ENCODE measurements at places on chromosomes 3 and 15.

DNA sequence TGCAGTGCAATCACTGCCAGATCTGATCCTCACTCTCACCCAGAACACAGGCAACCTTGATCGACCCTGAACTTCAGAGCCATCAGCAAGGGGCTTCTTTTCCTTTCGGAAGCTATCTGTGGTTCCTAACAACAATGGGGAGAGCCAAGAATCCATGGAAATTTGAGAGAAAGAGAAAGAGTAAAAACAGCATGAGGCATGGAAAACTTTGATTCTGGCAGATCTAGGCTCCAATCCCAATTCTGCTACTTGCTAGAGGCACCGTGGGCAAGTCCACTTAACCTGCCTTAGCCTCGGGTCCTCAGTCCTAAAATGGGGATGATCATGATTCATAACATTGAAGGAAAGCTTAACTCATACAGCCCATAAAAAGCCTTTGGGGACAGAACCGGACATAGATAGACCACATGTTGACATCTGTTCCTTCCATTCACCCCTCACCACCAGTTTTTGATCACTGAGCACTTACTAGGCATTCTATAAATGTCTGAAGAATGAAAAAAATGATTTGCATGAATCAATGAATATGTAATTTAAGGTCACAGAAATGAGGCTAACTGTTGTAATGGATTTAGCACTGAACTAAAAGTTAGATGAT is 605.7 kb upstream of the CFAP20DC start:
- DNase-seq = no peak

- no peak for DNase-seq
These were observed 11.4 kb downstream of the PLSCR5 start for GRCh38 chr3:146593776-146594175.

GRCh38 chr15:67189326-67190051 is 65.0 kb downstream of the AAGAB start:
- no peak for DNase-seq

DNA sequence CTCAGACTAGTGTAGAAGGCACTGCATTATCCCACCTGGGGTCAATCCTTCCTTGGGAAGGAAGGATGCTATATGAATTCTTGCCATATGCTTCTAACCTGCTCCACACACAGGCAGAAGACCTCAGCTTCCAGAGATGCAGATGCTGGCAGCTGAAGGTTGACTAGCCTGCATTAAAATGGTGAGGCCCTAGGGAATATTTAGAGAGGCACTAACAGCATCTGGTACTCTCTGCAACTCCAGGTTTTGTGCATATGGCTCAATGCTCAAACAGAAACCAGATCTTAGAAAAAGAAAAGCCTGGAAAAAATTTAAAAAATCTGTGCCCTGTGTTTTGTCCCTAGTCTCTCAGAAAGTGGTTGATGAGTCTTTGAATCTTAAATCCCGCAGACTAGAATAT is 56.0 kb upstream of the MYRIP start:
- DNase-seq = no peak

GRCh38 chr3:48112813-48113212 is 75.4 kb downstream of the CDC25A start:
- DNase-seq = no peak

DNA sequence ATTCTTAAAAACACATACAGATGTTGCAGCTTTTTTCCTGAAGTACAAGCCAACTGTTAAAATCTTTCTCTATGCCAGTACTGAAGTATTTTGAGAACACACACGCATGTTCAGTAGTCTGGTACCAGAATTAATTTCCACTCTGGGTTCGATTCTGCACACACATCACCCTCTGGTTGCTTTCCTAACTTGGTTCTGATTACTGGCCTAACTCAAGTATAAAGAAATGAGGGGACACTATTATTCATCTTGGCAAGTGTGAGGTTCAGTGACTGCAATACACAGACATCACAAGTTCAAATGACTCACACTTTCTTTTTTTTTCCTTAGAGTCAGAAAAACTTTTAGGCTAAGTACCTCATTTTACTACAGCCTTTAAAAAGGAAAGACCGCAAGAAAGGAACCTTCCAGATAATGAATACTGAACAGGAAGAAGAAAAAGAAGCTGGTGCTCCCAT is 37.4 kb upstream of the LDHAL6B start:
- no peak for DNase-seq

DNA sequence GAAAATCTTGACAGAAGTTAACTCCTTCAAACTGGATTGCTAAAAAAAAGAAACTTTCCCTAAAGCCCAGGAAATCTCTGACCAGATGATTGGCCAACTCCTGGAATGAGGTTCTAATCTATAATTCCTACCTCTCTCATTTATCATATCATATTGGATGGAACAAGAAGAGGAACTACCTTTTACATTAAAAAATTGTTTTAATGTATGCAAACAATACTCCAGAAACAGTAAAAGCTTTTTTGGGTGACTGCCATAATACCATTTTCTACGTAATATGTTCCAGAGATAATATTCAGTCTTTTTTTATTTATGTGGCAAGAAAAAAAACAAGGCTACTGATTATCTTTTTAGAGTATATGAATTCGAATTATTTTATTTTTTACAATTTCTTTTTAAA is 204.4 kb downstream of the TUSC7 start:
- no peak for DNase-seq

- DNase-seq = no peak
These were observed 46.1 kb downstream of the ZFAND6 start for GRCh38 chr15:80105595-80105994.

DNA sequence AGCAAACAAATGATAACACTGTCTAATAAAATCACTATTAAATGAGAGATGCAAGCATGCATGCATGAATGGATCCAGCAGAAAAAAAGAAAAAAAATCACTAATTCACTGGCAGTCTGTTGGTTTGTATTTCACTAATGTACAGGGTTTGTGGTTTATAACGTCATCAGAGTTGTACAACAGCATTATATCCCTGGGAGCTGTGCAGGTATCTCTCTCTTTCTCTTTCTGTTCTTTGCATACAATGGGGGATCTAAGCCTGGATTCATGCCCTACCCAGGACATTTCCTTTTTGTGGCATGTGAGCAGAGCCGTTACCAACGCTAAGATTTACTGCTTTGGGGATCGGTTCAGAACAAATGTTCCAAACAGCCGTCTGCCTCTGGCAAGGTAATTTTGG is 229.5 kb downstream of the SOX2 start:
- no peak for DNase-seq

DNA sequence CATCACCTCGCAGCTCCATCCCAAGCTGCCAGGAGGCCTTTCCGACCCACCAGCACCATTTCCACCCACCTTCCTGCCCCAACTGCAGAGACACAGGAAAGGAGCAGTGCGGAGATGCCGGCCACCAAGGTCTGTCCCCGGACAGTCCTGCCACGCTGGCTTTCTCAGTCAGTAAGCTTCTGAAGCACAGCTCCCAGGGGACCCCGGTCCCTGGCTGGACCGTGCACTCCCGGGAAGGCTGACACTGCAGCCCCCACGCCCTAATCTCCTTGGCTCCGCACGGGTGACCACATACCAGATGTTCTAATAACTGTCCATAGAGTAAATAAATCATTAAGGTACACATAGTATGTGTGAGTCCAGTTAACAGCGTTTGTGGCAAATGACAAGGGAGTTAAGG is 73.5 kb downstream of the VGLL4 start:
- no peak for DNase-seq

- DNase-seq = no peak
These were observed 332.3 kb downstream of the THSD4 start for GRCh38 chr15:71447328-71448250.

- DNase-seq = no peak
These were observed 28.4 kb downstream of the SH3GL3 start for GRCh38 chr15:83475551-83475950.

- DNase-seq = no peak
These were observed 6.6 kb upstream of the CPN2 start for GRCh38 chr3:194357681-194358080.

GRCh38 chr3:7953449-7954014 is 548.1 kb upstream of the LMCD1 start:
- DNase-seq = no peak

Data from NCI-H1436 treated with DMSO at 0.1 percent for 48 hours (cell line).